ENCODE measurements at places on chromosomes 6 and 20.

DNA sequence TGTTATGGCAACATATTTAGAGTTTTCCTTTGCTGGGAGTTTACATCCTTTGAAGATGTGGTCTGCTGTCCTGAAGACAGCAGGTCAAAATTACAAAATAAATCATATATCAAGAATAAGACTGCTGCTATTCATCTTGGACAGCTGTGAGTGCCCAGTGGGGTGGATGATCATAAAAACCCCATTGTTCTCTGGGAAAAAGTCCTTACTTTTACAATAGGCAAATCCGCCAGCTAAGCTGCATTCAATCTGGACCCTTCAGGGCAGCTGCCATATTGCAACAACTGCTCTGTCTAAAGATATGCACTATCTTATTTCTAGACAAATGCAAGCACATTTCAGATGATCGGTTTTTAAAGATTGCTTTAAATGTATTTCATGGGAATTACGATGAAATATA, 19.4 kb downstream of the CASS4 start:
- DNase-seq, result no peak

DNA sequence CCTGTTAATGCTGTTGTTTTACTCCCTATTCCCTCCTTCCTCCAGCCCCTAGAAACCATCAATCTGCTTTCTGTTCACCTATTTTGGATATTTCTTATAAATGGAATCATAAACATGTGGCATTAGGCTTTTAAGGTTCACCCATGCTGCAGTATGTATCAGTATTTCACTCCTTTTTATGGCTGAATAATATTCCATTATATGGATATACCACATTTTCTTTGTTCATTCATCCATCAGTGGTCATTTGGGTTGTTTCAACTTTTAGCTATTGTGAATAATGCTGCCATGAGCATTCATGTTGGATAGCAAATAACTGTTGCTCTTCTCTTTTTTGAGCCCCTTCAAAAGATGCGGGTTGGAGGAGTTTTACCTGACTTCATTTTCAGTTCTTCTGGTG, 89.2 kb downstream of the GCLC start:
- DNase-seq, result no peak

- DNase-seq, result no peak
Observed at GRCh38 chr6:89406141-89406540, 5.9 kb downstream of the RRAGD start.

DNA sequence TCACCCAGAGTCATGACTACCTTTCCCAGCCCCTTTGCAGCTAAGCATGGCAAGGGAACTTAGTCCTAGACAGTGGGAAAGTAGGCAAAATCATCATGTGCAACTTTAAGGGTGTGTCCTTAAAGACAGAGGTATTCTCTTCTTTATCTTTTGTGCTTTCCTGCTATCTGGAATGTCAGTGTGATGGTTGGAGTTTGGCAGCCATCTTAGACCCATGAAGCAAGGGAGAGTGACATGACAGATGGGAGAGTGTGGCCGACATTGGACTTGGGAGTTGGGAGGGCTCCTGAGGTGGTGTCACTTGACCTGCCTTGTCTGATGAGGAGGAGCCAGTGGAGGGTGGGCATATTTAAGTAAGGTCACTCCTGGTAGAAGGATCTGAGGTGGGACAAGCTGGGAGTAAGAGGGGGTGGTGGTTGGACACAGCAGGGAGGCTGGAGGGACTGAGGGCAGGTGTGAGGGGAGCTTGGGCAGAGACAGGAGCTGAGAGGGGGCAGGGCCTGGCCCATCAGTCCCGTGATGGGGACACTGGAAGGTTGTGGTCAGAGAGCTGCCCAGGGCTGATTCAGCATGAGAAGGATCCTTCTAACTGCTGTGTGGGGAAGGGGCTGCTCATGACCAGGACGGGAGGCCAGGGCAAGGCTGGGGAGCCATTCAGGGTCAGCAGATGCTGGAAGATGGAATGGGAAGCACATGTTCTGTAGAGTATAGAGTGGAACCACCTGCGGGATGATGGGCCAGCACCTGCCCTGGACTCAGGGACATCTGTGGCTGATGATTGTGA, 29.5 kb upstream of the SULF2 start:
- DNase-seq, result no peak

GRCh38 chr6:53461041-53461656, 83.8 kb downstream of the GCLC start:
- no peak for DNase-seq

- no peak for DNase-seq
Observed at GRCh38 chr6:39553029-39553428, 172.2 kb downstream of the KIF6 start.

DNA sequence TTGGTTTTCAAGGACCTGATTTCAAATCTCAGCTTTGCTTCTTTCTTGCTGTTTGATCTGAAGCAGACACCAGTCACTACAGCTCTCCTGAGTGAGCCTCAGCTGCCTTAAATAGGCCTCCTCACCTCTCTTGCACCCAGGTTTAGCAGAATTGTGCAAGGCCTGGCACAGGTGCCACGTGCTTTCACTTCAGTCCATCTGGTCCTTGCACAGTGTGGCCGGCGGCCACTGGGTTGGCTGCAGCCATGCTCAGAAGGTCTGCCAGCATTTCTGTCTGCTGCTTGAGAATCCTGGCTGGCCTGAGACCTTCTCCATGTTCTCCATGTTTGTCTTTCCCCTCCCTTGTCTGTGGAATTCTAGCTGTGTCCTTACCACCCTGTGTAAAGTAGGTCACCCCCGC, 14.5 kb upstream of the DAAM2 start:
- no peak for DNase-seq

DNA sequence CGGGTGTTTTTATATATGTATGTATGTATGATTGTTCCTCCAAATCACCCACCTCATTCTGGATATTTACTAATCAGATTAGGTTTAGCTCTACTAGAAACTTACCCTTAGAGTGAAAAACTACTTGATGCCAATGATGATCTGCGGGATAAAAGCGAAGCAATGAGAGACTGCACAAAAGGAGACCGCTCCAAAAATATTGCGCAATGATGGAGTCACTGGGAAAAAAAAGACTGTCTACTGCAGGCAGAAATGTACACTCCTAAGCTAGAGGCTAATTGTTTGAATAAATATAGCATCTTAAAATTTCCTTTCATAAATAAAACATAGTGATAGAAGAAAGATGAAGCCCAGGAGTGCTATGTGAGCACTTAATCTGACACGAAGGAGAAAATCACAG, 7.3 kb downstream of the RAB32 start:
- DNase-seq, result no peak

DNA sequence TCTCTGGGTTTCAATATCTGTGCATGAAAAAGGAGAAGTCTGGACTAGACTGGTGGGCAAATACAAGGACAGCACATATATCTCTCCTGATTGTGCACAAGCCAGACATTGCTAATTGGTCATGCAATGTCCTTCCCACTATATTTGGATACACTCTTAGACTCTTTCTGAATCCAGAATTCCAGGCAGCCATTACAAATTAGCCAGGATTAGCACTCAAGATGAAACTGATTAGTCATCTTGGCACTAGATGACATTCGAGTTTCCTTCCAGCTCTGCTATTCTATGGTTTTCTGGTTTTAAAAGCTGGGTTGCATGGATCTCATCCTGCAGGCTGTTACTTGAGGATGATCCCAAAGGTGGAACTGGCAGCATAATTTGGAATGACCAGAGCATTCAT, 73.2 kb downstream of the SCP2D1 start:
- DNase-seq, result no peak

DNA sequence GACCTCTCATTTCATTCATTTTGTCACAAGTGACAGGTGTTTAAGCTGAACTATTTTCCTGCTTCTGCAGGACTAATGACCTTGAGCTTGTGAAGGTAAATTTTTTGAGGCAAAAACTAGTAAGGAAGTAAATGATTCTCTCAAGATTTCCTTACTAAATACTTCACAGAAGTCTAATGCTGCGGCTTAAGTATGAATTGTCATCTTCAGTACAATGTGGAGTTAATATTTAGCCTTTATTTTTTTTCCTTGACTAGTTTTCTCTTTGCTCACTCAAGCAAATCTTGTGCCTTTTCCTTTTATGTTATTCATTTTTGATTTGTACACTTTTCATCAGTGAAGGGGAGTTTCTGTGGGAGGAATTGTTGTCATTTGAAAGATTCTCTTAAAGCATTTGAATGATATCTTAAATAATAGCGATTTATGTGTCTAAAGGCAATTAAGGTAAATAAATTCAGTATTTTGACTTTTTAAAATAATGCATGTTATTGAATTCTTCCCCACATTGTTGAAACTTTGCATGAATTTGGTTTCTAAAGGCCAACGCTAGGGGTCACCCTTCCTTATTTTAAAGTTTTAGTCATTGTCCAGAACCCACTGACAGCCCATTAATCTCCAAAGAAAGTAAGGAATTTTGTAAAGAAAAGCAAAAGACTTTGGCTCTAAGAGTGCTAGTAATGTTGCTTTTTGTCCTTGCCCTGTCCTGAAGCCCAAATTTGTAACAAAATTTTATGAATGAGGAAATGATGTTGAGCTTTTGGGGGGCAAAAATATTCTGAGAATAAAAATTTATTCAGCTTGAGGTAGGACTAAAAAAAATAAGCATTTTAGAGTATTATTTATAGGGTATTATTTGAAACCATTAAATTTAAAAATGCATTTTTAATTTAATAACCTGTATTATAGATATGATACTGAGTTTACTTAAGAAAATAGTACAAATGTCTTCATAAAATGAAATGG, 157.4 kb upstream of the LAMA2 start:
- DNase-seq, result no peak

- DNase-seq, result no peak
Observed at GRCh38 chr20:57714409-57715267, 4.8 kb upstream of the PMEPA1 start.

GRCh38 chr6:159931846-159932245, 37.0 kb upstream of the IGF2R start:
- DNase-seq, result no peak

DNA sequence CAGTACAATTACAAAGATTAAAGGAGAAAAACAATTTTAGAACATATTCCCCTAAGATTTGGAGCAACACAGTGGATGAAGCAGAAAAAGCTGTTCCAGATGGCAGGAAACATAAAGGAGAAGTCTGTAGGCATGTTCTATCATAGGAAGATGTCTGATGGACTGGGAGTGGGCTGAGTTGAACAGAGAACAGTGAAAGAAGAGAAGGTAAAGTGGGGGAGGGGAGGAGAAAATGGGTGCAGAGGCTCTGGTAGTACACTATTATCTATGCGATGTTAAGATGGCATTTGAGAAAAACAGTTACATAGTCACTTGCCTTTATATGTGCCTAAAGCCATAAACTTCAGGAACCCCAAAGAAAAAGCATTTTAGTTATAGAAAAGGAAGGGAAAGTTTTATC, 4.2 kb upstream of the PHIP start:
- no peak for DNase-seq

DNA sequence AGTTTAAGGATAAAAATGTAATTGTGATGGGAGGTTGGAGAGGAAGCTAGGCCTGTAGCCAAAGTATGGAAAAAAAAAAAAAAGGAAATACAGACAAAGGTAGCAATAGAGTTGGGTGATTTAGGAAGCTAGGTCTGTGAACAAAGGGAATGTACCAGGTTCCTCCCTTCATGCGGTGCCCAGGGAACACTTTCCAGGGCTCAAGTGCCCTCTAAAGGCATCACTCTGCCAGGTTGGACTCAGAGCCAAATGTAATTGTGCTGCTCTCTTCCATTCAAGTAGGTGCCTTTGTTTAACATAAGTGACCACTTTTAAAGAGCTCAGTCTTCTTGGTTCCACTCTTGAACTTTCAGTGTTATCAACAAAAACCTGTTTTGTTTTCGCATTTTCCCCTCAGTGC, 159.7 kb upstream of the AHI1 start:
- DNase-seq, result no peak

- no peak for DNase-seq
Observed at GRCh38 chr6:43921548-43922425, 151.8 kb downstream of the VEGFA start.

- no peak for DNase-seq
Observed at GRCh38 chr6:26534681-26535465, 3.3 kb upstream of the HMGN4 start.

DNA sequence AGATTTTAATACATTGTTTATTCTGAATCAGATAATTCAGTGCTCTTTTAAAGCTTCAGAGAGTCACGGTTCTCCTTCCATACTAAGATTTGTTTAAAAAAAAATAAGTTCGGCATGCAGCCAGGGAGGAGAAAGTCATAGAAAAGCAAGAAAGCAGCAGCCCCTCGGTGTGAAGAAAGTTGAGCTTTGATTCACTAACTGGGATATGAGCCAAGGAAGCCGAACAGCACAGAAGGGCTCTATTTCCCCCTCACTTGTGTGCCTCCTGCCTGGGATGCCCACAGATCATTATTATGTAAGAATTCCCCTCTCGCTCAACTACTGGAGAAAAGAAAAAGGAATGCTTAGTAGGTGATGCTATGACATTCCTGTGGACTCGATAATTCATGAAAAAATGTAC, 69.3 kb upstream of the SYNJ2 start:
- DNase-seq, result no peak

DNA sequence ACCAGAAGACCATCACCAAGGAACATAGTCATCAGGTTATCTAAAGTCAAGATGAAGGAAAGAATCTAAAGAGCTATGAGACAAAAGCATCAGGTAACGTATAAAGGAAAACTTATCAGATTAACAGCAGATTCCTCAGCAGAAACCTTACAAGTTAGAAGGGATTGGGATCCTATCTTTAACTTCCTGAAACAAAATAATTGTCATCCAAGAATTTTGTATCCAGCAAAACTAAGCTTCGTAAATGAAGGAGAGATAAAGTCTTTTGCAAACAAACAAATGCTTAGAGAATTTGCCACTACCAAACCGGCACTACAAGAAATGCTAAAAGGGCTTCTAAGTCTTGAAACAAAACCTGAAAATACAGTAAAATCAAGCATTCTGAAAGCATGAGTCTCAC, 71.0 kb downstream of the HECA start:
- no peak for DNase-seq

- no peak for DNase-seq
Observed at GRCh38 chr6:92126088-92126487, 1293.3 kb downstream of the EPHA7 start.

DNA sequence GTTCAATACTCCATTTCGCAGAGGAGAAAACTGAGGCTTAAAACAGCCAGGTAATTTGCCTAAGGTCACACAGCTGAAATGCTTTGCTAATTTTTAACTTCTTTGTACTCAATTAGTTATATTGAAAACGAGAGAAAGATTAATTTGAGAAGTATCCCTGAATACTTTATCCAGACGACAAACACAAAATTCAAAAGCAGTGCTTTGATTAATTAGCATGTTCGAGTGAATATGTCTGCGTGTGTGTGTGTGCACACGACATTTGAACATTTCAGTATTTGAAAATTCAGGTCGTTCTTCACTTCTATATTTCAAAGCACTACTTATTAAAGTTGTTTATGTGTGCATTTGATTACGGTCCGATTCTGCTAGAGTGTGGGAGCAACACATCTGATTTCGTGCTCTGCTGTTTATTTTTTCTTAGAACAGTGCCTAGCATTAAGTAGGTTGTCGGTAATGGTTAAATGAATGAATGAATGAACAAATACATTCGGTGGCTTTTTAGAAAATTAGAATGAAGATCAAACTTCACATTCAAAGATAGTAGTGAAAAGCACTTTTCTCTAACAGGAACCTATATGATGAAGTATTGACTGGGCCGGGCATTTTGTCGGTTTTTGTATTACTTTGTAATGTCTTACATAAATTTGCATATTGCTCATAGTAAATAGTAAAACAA, 36.9 kb upstream of the SYNCRIP start:
- DNase-seq, result no peak

Measured in activated naive CD4-positive, alpha-beta T cell (primary cell).